Ascending aorta (tissue), 2 donors: ENCODE measurements at places on chromosomes 6 and 20.

- no peak for DNase-seq
Observed at GRCh38 chr20:14609328-14610221, 272.2 kb upstream of the FLRT3 start.

GRCh38 chr6:138550346-138550767, 51.1 kb upstream of the NHSL1 start:
- DNase-seq = no peak

- no peak for DNase-seq
Observed at GRCh38 chr6:13066050-13066449, 262.3 kb downstream of the TBC1D7 start.

- DNase-seq = no peak
Observed at GRCh38 chr6:160520043-160520904, 143.8 kb downstream of the LPA start.

- DNase-seq = no peak
Observed at GRCh38 chr6:36734486-36735060, 36.9 kb downstream of the RAB44 start.

- no peak for DNase-seq
Observed at GRCh38 chr6:134201716-134202115, 116.2 kb downstream of the SGK1 start.

DNA sequence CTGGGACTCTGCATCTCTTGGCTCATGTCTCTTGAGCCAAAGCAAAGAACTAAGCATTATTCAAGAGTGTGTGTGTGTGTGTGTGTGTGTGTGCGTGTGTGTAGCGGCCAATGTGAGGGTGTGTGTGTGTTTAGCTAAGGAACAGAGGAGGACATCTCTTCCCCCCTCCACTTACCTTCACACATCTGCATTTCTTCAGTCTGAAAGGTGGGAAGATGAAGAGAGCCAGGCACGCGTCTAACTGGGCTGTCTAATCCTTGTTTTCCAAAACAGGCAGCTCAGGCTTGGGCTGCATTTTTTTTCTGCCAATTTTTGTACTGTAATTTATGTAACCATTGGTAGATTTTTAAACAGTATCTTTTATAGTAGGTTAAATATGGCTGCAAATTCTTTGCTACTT, 59.5 kb downstream of the NDUFAF5 start:
- no peak for DNase-seq

DNA sequence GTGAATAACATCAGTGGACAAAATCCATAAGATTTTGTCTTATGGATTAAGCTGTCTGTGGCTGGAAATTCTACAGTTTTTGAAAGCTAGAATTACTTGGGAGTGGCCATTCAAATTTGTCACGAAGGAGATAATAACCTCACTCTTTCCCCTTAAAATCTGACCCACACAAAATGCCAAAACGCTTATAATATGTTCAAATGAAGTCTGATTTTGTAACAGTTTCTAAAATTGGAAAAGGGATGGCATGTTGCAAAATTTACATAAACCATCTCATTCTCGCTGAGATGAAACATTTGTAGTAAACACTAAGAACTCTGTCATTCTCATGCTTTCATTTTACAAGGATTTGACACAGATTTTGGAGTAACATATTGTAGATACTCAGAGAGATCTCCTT, 112.7 kb downstream of the GJA1 start:
- DNase-seq = no peak

- DNase-seq = no peak
Observed at GRCh38 chr6:43054206-43054943, 724 bp upstream of the CUL7 start.

GRCh38 chr20:49539481-49540231, 28.3 kb downstream of the PTGIS start:
- DNase-seq = no peak

GRCh38 chr20:40563296-40563950, 125.6 kb downstream of the MAFB start:
- no peak for DNase-seq
